ENCODE measurements at places on chromosomes 1 and 21.

DNA sequence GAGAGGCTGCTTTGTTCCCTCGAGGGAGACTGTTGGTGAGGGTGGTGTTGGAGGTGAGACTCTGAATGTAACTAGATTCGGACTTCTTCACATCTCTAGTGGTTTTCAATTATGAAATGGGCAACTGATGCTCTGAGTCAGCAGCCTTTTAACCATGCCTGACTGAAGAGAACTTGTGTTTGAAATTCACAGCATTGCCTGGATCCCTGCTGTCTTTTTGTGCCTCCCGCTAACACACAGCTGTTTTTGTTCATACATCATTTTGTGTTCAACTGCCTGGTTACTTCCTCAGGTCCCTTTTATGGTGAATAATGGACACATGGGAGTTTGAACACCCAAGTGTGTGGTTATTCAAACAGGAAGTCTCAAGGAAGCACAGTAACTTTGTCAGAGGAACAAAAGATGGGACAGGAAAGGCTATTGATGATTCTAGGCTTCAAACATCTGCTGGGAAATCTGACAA lies 16.8 kb downstream of the LAMC1 start:
- no peak for DNase-seq
- H3K4me1 ChIP-seq, result peaks cover 85% of the 10 kb centered on the region
- peak overlapping the region; percentile 41 for H3K4me3 ChIP-seq
- H3K27ac ChIP-seq, result peak overlapping the region; percentile 87
- peaks cover 20% of the 10 kb centered on the region for H3K36me3 ChIP-seq

GRCh38 chr1:43199093-43199726 lies 27.1 kb downstream of the CFAP57 start:
- peaks cover 3% of the 10 kb centered on the region for H3K27me3 ChIP-seq
- H3K4me1 ChIP-seq, result no peaks in the 10 kb centered on the region
- no peak overlapping the region for H3K4me3 ChIP-seq
- H3K36me3 ChIP-seq, result peaks cover 6% of the 10 kb centered on the region
- H3K27ac ChIP-seq, result no peak overlapping the region

DNA sequence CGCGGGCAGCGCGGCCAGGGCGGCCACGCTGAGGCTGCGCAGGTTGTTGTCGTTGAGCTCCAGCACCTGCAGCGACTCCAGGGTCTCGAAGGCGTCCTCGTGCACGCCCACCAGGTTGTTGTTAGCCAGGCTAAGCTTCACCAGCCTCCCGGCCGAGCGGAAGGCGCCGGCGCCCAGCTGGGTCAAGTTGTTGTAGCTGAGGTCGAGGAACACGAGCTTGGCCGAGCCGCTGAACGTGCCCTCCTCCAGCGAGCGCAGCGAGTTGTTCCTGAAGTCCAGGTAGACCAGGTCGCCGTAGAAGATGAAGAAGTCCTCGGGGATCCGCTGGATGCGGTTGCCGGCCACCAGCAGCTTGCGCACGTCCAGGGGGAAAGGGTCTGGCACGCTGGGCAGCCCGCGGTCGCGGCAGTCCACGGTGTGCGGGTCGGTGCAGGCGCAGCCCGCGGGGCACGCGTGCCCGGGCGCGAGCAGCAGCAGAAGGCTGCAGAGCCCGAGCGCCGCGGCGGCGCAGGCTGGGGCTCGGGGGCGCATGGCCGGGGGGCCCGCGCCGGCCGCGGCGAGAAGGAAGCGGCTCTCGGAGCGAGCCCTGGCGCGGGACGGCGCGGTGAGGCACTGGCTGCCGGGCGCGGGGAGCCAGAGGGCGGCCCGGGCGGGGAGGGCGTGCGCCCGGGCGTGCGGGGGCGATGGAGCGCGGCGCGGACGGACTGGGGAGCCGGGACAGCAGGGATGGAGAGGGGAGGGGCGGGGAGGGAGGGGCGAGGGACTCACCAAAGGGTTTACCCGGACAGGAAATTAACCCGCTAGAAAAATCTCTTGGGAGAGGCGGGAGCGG lies 524 bp downstream of the LRRC38 start:
- no peaks in the 10 kb centered on the region for H3K36me3 ChIP-seq
- no peaks in the 10 kb centered on the region for H3K4me1 ChIP-seq
- no peak overlapping the region for H3K27ac ChIP-seq

DNA sequence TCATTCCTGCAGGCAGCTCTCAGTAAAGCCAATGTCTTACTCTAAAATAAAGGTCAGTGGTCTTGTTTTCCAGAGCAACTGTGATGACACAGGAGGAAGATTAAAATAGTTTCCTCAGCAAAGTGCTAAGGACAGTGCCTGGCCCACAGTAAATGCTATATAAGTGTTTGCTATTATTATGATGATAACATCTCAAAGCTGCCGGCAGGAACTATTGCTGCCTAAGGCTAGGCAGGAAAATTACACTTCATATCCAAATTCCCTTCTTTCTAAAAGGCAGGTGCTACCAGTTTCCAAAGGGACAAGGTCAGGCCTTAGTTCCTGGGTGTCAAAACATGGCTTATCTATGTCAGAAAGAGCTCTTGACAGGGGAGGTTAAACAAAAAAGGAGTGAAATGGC lies 401.3 kb downstream of the HHAT start:
- no peaks in the 10 kb centered on the region for H3K4me1 ChIP-seq
- DNase-seq, result no peak
- peaks cover 11% of the 10 kb centered on the region for H3K27me3 ChIP-seq
- H3K4me3 ChIP-seq, result no peak overlapping the region
- H3K27ac ChIP-seq, result no peak overlapping the region

DNA sequence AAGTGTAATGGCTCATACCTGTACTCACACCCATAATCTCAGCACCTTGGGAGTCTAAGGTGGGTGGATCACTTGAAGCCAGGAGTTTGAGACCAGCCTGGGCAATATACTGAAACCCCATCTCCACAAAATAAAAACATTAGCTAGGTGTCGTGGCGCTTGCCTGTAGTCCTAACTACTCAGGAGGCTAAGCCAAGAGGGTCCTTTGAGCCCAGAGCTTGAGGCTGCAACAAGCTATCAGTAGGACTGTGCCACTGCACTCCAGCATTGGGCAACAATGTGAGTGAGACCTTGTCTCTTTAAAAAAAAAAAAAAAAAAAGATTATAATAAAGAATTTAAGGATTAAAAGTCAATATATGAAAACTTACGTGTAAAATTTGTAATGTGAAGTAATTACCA lies 11.7 kb downstream of the BPNT1 start:
- H3K27me3 ChIP-seq, result peaks cover 3% of the 10 kb centered on the region
- H3K36me3 ChIP-seq, result peaks cover 63% of the 10 kb centered on the region
- DNase-seq, result no peak
- H3K4me1 ChIP-seq, result no peaks in the 10 kb centered on the region

DNA sequence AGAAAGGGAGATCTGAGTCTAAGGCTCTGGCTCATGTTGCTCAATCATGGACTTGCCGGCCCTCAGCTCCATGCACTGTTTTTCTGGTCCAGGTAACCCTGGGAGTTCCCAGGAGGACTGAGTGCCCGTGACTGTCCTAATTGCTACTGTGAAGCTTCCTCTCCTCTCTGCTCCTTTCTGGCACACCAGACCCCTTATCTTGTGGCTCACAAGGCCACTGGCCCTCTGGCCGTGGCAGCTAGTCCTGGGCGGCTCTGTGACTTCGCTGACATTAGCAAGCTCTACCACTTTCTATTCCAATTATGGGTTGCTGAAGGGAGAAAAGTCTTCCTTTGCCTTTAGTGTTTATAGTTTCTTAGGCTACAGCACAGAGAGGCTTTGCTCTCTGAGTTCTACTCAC lies 380.2 kb downstream of the RWDD3 start:
- H3K27me3 ChIP-seq, result no peaks in the 10 kb centered on the region
- H3K27ac ChIP-seq, result no peak overlapping the region
- H3K4me1 ChIP-seq, result no peaks in the 10 kb centered on the region
- no peaks in the 10 kb centered on the region for H3K36me3 ChIP-seq
- no peak overlapping the region for H3K4me3 ChIP-seq

Data from nephron progenitor cell (in vitro differentiated cells).